ENCODE measurements at places on chromosomes 1 and 21.

DNA sequence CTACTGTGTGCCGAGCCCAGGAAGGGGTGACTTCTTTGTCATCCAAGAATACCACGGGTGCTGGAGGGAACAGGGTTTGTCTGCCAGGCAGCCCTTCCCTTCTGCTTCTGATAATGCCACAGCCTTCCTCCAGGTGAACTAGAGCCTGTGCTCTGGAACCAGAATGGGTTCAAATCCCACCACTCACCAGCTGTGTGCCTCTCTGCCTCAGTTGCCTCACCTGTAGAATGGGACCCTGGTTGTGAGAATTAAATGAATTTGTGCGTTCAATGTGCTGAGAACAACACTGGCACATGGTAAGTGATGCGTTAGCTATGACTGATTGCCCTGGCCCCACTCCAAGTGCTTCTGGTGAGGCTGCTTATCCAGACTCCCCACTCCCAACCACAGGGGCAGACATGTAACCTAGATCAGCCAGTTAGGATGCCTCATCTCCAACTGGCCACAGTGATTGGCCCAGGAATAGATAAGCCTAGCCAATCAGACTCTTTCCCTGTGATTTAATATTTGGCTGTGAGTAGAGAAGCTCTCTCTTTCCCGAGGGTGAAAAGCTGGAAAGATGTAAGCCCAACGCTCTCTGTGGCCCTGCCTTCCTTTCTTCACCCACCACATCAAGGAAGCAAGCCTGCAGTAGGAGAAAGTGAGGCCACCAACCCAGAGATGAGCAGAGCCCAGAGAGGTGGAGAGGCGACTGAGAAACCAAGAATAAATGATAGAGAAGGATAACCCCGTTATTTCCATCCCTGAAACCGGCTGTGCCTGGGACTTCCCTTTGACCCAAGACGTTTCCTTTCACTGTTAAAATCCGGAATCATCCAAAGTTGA, 20.8 kb upstream of the LAPTM5 start:
- no peak for DNase-seq

- DNase-seq, result no peak
Observed at GRCh38 chr1:42424201-42424600, 31.6 kb downstream of the ZMYND12 start.

DNA sequence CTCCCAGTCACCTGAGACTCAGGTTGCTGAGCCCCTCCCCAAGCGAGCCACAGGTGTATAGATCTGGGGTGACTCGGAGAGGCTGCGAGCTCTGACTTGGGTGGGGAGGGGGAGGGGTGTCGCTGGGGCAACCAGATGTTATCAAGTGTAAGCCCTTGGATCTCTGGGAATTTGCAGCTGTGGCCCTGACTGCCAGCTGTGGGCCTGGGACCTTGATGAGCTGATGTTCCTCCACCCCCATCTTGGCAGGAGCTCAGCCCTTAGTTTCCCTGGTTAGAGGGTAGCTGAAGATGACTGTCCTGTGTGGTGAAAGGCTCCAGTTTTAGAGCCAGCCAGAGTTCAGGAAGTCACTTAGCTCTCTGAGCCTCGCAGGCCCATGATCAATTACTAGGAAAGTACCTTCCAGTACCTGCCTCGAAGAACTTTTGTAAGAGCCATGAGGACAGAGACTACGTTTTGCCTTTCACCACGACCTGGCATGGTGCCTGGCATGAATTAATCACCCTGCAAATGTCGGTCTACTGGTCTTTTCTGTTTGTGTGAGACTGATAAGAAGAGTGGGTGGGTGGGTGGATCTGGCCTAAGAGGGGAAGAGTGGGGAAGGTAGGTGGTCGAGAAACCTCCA, 55.8 kb downstream of the YARS1 start:
- no peak for DNase-seq

GRCh38 chr21:28971171-28971570, 21.5 kb downstream of the LTN1 start:
- DNase-seq, result no peak

GRCh38 chr1:173758980-173759379, 44.2 kb downstream of the KLHL20 start:
- DNase-seq, result no peak
